Foreskin keratinocyte (primary cell): ENCODE measurements at places on chromosomes 7 and 10.

DNA sequence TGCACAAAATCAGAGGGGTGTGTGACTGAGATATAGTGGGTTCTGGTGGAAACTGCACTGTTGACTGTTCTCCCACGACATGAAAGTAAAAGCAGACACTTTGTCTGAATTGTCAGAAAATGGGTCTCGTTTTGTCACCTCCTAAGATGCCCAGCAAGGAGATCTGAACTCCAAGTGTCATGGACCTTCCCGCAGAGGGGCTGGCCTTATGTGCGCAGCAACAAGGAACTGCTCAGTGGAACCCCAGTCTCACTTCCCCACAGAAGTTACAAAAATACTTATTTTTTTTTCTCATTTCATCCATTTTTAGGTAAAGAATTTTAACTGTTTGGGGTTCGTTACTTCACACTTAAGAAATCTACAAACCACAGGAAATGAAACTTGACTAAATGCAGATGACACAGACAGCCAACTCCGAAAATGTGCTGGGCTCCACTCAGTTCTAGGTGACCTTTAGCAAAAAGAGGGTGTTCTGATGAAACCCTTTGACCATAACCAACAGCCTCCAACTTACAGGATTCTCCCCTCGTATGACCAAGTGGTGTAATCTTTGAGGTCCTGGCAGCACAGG, 115.0 kb downstream of the FAM107B start:
- DNase-seq = no peak

DNA sequence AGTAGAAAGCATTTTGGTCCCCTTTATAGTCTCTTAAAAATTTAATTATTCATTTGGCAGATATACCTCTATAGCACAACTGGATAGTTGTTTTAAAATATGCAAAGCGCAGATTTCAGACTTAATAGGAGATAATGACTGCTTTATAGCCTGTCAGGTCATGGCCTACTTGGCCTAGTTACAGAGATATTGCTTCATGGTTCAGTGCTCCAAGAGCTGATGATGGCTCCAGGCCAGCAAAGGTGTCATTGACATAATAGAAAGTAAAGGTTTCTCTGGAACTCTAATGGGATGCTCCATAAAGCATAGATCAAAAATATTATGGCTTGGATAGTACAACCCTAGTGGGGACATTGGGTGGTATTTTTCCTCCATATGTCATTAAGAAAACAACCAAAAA, 285.7 kb downstream of the NXPH1 start:
- no peak for DNase-seq

DNA sequence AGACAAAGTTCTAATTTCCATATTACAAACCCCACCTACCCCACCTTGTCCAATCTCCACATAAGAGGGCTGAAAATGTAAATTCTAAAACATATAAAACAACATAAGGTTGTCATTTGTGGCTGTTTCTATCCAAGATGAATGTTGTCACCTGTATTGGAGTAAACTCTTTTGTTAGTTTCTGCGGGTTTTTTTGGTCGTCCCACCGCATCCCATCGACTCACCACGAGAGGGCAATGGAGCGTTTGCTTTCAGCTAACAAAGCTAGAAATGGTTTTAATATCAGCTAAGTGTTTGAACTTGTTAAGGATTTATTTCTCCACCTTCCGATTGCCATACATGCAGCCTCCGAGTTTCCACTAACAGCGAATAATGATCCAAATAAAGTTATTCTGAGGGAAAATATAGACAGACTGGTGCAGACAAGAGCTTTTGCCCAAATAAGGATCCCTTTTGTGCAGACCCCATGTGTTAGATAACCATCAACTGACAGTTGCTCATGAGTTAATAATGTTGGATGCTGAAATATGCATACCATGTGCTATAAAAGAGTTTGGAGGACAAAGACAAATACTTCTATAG, 137.2 kb downstream of the ARID5B start:
- peak; percentile 82 for DNase-seq

DNA sequence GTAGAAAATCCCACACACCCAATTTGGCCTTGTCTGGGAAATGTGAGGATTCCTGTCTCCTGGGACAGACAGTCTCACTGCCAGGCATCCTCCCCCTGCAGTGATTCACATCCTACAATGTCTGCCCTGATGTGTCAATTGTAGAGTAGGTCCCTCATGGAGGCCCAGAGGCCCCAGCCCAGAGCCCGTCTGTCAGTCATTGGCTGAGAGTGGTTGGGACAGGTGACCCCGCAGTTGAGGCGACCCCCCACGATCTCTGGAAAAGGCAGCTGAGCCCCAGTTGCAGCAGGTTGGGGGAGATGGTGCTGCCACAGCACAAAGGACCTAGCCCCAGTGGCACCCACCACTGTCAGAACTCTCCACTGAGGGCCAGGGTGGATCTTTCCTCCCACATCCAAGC, 84.3 kb upstream of the INSIG1 start:
- peak; percentile 45 for DNase-seq

DNA sequence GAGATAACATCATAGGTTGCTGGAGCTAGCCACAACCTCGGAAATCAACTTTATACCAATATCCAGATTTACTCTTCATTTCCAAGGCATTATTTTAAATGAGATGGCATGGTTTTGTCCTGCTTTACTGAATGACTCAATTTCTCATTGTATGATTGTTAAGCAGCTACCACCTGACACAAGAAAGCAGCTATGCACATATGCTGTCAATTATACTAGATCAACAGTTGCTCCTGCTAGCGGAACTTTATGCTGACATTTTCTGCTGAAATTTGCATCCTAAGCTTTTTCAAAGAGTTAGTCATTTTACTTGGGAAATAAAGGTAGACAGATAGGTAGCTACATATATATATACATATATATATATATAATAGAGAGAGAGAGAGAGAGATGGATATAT, 8.9 kb upstream of the CH25H start:
- no peak for DNase-seq

DNA sequence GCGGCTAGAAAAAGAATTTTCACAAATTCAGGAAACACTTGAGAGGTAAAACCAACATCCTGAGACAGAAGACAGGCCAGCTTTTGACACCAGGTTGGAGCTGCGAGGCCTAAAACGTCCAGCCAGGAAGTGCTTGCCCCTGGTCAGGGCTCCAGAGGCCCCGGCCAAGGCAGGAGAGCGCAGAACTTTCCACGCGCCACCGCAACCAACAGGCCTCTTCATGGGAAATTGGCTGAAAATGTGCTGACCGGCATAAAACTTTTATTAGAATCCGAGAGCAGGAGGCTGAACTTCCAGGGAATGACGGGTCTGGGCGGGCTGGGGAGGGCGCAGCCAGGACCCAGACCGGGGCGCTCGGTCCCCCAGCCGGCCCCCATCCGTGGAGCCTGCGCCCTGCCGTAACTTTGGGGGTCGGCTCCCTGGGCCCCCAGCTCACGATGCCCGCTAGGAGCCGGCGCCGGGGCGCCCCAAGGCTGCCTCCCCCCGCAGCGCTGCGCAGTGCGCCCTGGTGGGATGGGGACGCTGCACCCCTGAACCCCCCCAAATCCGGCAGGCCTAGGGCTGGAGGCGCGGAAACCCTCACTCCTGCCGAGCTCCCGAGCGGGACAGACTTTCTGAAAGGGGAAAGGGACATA, 414.0 kb upstream of the MKI67 start:
- no peak for DNase-seq

DNA sequence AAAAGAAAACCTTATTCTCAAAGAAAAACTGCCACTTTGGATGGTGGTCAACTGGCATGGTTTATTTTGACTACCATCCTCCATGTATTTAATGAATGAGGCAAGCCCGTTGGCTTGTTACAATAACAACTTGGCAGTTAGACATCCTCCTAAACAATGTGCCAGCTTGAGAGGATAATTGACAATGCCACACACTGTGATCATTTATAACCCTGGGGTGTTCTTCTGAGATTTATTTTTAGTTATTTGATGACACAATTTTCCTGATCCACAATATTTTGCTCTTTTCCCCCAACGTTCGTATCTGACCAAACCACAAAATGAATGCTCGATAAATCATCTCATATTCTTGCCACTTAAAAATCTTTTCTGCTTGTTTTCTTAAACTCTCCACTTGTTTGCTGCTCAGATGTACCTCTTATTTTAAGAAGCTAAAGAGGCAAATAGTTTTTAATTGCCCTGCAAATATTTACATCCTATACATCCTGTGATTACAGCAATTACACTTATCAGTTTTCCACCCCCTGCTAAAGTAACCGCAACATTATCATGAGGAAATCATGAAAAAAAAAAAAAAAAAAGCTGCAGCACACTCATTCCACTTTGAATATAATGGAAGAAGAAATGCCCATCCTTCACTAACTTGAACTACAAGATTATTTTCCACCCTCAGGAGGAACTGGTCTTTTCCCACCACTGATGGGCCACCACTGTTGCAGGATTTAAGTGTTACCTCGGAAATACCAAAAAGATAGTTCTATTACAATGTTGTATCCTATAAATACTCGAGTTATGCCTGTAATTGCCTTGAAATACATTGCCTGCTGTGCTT, 119.9 kb downstream of the MBL2 start:
- no peak for DNase-seq

- DNase-seq = no peak
Observed at GRCh38 chr7:122595885-122596284, 103.0 kb downstream of the RNF133 start.

GRCh38 chr7:135210888-135211178, 493 bp downstream of the WDR91 start:
- DNase-seq = no peak

- DNase-seq = no peak
Observed at GRCh38 chr10:78953113-78953798, 115.5 kb upstream of the ZMIZ1 start.

GRCh38 chr7:46363688-46364087, 442.6 kb upstream of the IGFBP3 start:
- DNase-seq = no peak

DNA sequence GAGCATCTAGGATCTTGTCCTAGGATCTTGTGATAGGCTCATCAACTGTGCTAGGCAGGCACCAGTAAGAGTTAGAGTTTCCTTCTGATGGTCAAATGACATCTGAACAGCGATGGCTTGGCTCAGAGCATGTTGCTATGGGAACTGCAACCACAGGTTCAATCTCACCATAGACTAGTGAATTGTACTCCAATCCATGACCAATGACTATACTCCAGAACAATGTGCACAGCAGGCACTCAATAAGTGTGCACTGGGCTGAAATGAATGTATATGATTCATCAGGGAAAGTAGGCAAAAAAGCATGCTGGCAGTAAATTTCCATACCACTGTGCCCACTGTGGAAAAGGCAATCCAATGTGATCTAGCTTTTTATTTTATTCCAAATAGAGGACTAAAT, 163.6 kb upstream of the HPS1 start:
- DNase-seq = no peak

- no peak for DNase-seq
Observed at GRCh38 chr7:134014935-134015334, 112.2 kb upstream of the LRGUK start.

DNA sequence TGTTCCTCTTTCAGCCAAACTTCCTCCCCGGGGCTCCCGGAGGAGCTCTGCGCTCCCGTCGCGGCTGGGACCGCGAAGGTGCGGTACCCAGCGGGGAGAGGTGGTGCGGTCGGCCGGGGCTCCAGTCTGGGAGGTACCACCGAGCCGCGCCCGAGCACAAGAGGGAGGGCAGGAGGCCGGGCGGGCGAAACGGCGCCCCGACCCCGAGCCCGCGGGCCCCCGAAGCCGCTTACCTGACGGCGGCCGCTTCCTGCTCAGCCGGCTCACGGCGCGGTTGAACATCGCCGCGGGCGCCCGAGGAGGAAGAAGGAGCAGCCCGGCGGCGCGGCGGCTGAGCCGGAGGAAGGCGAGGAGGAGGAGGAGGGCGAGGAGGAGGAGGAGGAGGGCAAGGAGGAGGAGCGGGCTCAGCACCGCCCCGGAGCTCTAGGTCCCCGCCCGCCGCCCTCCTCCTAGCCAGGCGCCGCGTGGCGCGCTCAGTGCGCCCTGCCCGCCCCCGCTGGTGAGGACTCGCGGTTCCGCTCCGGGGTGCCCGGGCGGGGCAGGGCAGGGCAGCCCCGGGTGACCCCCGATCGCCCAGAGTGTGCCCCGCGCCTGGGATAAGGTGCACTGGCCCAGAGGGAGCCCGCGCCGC, at the start of gene RGS10:
RGS10 (minus strand) TSS at position 363 of the 631 bp plus-strand sequence; CDS start at position 282, 81 bp downstream.
- peak; percentile 77 for DNase-seq

DNA sequence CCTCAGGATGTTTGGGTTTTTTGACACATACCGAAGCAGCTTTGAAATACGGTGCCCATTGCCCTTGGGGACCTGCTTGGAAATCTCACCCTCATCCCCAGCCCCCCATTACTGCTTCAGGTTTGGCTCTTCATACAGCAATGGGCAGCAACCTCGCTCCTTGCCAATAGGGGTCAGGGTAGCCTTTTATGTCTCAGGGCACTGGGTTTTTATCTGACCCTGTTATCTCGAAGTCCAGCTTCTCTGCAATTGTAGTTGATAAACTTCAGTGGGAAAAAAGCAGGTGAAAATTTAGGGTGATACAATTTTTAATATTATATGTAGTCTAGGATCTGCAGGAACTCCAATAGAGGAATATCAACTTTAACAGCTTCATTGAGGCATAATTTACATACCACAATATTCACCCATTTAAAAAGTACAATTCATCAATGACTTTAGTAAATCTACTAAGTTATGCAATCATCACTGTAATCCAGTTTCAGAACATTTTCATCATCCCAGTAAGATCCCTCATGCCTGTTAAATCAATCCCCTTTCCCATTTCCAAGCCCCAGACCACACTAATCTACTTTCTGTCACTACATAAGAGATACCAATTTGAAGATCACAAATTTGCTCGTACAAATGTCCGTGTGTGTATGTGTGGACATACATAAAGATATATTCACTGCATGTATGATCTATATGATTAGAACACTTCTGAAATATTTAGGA, 386.2 kb downstream of the KCNMA1 start:
- peak; percentile 27 for DNase-seq

GRCh38 chr7:6209340-6209739, 63.1 kb downstream of the CYTH3 start:
- no peak for DNase-seq

- DNase-seq = no peak
Observed at GRCh38 chr7:99672573-99672972, 7.2 kb downstream of the CYP3A5 start.

GRCh38 chr7:101169838-101170551, 4.6 kb upstream of the VGF start:
- no peak for DNase-seq

DNA sequence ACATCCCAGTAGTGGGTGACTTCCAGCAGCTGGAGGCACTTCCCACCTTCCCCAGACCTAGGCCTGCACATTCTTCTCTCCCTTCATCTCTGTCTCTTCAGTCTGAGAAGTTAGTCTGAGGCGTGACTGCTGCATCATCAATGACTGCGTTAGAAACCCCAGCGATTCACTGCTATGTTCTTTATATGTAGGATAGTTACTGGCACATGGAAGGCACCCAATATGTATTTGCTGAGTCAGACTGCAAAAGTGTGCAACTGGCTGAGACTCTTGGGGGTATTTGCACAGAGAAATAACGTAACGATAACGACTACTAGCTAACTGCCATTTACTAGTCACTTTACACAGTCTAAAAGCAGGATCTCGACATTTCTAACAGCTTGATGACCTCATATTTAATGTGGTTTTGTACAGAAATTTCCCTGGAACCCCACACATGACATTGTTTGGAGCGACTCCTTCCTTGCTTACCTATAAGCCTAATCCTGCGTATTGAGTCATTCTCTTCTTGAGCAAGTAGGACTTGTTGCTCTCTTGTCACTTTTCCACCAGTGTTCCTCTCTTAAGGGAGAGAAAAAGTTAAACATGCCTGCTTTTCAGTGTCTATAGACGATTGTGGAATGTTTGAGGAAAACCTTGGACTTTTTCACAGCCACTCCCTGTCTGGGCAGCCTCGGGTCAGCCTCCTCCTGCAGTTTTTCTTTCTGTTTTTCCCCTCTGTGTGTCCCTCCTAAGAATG, 45.5 kb downstream of the THNSL1 start:
- DNase-seq = peak; percentile 52

- DNase-seq = no peak
Observed at GRCh38 chr10:97217299-97217698, 31.5 kb upstream of the SLIT1 start.
